Substantia nigra (tissue), 51 donors: ENCODE measurements at places on chromosomes 13 and 19.
A peak's percentile ranks its signal among the peaks of the same experiment; 100 is the strongest.

DNA sequence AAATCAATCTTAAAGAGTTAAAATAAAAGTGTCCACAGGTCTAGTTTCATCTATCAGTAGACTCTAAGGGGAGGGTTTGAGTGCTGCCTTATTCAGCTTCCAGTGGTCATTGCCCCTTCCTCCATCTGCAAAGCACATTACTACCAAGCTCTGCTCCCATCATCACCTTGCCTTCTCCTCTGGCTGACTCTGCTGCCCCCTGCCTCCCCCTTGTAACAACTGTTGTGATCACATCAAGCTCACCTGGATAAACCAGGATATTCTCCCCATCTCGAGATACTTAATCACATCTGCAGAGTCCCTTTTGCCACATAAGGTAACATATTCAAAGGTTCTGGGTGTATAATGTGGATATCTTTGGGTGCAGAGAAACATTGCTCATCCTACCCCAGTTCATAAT, 43.3 kb upstream of the GPC6 start:
- no peak for DNase-seq

DNA sequence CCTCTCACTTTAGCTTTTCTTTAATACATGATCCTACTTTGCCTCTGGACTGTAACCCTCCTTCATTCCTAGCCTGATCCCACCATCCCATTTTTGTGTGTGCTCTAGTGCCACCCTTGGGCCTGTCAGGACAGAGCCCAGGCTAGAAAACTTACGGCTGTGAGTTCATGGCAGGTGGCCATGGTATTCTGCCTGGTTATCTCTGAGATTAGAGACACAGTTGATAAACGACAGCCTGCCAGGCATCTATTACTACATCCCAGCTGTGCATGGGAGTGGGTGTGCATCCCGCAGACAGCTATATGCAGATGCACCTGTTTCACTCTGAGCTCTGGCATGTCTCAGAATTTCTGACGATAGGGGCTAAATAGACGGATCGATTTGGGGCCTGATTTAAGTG, 110.9 kb downstream of the HS6ST3 start:
- no peak for DNase-seq

DNA sequence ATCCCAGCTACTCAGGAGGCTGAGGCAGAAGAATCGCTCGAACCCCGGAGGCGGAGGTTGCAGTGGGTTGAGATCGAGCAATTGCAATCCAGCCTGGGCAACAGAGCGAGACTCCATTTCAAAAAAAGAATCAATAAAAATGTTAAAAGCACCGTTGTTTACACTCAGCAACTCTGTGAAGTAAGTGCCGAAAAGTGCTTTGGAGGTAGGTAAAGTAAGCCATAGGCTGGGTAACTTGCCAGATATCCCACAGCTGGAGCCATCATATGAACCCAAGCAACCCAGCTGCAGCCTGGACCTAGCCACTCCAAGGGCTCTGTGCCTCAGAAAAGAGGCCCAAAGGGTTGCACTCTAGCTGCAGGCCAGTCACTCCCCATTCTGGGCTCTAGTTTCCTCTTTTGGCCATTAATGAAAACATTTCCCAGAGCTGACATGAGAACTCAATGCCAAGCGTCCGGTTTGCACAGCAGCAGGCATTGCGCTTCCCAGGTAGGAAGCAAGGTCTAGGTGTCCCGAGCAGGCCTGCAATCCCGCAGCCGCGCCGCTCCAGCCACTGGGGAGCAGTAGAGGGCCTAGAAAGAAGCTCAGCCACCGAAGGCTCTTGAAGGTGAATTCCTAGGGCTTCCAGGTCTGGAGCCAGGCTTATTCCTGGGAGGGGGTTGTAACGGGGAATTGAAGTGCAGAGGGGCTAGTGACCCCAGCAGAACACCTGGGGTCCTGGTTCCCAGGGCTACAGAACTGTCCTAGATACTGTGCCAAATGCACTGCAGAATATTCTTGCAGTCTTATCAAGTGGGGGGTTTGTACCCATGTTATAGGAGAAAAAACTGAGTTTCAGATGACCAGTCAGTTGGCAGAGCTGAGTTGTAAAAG, 4.1 kb upstream of the CD79A start:
- peak; percentile 18 for DNase-seq

DNA sequence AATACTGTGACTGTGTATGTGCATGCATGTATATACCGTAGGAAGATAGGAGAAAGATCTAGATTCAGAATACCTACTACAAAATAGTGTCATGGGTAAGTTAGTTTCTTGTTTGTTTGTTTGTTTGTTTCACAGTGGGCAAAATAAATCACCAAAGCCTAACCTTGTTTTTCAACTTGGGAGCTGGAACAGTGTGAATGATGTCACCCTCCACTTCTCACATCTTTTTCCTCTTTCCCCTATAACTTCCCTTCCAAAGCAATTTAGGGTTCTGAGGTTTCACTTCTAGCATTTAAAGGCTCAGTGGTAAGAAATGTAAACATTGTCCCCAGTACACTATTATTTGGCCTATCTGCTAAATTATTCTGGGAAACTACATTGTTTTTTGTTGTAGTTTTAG, 5.4 kb downstream of the KCTD4 start:
- DNase-seq = no peak

GRCh38 chr19:52535771-52536447, 8.4 kb downstream of the ZNF808 start:
- DNase-seq = peak; percentile 51

- peak; percentile 39 for DNase-seq
These were observed 845 bp downstream of the SPRY2 start for GRCh38 chr13:80339912-80340650.

GRCh38 chr19:55594996-55595545, 4.2 kb downstream of the FIZ1 start:
- DNase-seq = no peak

DNA sequence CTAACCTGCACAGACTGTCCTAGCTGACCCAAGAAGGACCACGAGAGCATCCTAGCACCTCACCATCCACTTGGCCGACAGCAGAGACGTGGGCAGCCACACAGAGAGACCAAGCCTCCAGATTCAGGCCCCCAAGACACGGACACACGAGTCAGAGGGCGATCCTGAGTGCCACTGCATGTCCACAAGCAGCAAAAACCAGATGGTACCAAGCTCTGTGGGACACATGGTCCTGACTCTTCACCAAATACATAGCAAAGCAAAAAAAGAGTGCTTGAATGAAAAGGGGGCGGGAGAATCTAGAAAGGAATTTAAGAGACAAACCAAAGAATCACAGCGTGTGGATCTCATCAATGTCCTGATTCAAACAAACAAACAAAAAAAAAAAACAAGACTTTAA, 45.2 kb downstream of the MLLT1 start:
- no peak for DNase-seq

DNA sequence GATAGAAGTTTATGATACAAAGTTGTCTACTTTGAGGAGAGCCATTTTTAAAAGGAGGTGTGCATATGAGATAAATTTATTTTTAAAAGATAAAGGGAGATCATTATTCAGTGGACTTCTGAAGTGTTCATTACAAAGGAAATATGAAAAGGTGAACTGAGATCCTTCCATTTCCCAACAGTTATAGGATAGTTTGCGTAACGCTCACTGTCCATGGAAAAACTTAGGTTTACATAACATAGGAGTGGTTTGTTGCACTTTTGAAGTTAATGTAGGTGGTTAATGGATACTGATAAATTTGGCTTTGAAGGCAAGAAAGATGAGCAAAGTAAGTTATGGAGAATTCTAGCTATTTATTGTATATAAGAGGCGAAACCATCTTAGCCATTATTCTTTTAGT, 92.5 kb downstream of the WDFY2 start:
- no peak for DNase-seq

GRCh38 chr19:12727745-12728433, 4.2 kb upstream of the TNPO2 start:
- no peak for DNase-seq

- DNase-seq = no peak
These were observed 34.2 kb downstream of the CEBPG start for GRCh38 chr19:33407716-33408115.

- no peak for DNase-seq
These were observed 28.4 kb downstream of the MCF2L start for GRCh38 chr13:112997188-112998130.

- no peak for DNase-seq
These were observed 13.7 kb upstream of the FARP1 start for GRCh38 chr13:98129059-98129746.

GRCh38 chr19:14566712-14567077, 5.2 kb downstream of the NDUFB7 start:
- DNase-seq = no peak

- no peak for DNase-seq
These were observed 505.6 kb downstream of the GPC5 start for GRCh38 chr13:91904005-91904404.

GRCh38 chr13:26996965-26997752, 174.5 kb downstream of the USP12 start:
- DNase-seq = no peak

DNA sequence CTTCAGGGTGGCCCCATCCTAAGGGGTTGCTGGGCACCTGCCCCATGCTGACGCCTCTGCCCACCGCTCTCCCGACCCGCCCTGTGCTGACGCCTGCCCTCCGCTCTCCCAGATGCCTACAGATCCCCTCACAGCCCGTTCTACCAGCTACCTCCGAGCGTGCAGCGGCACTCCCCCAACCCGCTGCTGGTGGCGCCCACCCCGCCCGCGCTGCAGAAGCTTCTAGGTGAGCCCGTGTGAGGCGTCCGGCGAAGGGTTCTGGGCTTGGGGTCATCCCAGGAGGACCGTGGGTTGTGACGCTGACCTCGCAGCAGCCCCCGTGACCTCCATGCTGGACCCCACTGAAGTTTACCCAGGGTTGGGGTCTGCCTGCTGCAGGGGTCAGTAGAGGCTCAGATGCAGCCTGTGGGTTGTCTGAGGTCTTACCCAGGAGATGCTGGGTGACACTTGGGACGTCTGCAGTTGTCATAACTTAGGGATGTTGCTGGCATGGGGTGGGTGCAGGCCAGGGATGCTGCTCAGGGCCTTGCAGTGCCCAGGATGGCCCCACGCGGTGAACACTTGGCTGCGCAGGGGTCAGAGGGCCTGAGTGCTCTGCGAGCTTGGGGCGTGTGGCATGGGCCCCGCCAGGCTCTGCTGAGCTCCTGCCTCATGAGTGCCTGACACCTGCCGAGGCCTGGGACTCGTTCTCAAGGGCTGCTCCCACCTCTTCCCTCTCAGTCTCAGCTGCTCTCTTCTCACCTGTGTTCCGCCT, 25.0 kb downstream of the PLEKHJ1 start:
- no peak for DNase-seq

GRCh38 chr19:40633207-40633606, 32.0 kb downstream of the LTBP4 start:
- DNase-seq = no peak

DNA sequence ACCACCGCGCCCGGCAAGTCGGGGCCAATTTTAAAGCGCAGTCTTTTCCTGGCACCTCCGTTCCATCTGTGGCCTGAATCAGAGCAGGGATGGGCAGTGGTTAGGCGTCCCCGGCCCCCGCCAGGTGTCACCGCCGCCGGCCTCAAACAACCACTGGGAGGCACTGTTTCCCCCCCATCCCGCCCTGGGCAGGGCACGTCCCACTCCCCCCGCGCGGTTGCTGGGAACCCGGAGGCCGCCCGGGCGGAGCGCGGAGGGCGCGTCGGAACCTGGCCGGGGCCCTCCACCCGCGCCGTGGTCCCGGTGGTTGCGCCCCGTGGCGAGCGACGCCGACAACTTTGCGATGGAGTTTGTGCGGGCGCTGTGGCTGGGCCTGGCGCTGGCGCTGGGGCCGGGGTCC, at the start of gene GRIN3B:
Gene GRIN3B (plus strand): TSS at position 325 of the 400 bp plus-strand sequence. CDS start 19 bp downstream, at position 344.
- DNase-seq = no peak

DNA sequence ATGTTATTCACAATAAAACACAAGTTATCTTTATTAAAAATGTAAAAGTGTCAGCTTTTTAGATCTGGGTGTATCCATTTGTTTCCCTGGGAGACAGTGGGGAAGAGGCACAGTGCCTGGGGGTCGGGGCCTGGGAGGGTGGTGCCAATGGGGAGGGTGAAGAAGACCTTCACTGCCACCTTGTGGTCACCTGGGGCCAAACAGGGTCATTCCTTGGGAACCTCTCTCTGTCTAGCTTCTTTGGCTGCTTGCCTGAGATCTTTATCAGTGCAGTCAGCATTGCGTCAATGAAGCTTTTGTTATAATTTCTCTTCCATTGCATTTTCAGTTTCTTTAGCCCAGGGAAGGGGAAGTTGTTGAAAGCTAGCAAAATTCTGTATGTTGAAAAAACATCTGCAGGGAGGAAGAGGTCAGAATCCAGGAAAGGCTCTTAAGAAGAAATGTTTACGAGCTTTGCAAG, 39.1 kb downstream of the PCDH8 start:
- DNase-seq = peak; percentile 64

- DNase-seq = no peak
These were observed 3.2 kb downstream of the KRI1 start for GRCh38 chr19:10562609-10563008.

GRCh38 chr19:8684001-8684902, 14.3 kb downstream of the ACTL9 start:
- no peak for DNase-seq

DNA sequence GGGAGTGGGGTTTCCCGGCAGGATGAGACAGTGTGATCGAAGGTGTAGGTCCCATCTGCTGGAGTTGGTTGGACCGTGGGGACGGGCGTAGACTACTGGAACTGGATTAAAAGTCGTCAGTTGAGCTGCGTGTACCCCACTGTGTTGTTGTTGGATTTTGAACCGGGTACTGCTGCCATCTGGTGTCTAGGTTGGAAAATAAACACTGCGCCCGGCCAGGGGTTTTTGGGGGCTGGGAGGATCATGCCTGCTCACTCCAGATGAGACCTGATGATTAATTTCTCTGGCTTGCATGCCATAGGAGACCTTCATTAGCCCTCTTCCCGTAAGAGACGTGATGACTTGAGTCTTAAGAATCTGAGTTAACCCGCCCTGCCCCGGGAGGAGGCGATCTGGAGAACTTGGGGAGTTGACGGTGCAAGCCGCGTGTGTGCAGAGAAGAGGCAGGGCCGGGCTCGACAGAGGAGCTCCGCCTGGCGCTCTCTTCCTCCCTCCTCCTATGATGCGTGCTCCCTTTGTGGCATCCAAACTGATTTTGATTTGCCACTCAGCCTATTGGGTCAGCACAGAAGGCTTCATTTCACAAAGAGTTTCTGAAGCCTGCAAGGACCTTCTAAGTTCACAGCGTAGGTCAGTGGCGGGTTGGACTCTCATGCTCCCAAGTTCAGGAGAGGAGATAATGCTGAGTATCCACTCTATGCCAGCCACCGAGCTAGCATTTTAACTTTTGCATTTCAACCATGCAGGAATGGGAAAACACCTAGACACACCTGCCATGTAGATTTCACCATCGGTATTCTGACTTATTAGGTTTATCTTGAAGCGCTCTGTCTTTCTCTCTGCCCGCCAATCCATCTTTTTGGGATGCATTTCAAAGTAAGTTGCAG, 2.7 kb downstream of the UHRF1 start:
- DNase-seq = peak; percentile 58
